Mesenteric fat pad (tissue), 1 donor: ENCODE measurements at places on chromosomes 1 and 21. TPM values are rescaled to one million over a fixed set of nuclear protein-coding genes. Genes with fewer than 3 reads are reported as not detected.

GRCh38 chr21:41726058-41726558, 40.7 kb downstream of the RIPK4 start:
- no peak for DNase-seq

- DNase-seq, result no peak
Measured at GRCh38 chr1:64112281-64112680, 91.1 kb upstream of the UBE2U start.

DNA sequence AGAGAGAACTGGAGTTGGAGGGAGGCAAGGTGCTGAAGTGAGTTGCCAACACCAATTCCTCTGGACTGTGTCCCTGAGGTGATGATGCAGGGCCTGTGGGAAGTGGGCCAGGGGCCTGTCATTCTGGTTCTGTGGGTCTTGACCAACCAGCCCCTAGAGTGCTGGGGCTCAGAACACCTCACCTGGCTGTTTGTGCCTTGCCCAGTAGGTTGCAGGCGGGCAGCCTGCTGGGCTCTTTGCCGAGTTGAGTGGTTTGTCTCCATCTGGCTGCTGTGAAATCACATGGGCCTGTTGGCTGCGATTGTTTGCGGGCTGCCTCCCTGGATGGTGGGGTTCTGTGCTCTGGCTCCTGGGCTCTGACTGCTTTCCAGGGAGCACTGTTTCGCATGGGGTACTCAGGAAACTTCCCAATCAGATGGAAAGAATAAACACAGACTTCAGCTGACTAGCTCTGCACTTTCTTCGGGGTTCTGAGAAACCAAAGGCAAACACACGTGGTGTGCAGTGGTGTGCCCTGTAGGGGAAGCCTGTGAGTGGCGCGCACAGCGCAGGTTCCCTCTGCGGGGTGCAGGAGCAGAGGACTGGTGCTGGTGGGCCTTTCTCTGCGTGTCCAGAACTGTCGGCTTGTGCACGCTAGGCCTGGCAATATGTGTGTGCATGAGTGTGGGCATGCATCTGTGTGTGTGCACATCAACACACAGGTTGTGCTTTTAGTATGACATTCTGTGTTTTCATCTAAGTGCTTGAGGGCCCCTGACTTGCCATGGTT, 95.1 kb downstream of the RHOU start:
- no peak for DNase-seq

GRCh38 chr1:167706363-167706762, 15.4 kb upstream of the MPZL1 start:
- no peak for DNase-seq

GRCh38 chr1:155123801-155124200, 3.9 kb upstream of the EFNA1 start:
- no peak for DNase-seq

CFAP141 gene
- total RNA-seq, result not detected

ATAD3C gene
- 0.51 TPM for total RNA-seq

ALG6 gene
- 8.4 TPM for total RNA-seq

DNA sequence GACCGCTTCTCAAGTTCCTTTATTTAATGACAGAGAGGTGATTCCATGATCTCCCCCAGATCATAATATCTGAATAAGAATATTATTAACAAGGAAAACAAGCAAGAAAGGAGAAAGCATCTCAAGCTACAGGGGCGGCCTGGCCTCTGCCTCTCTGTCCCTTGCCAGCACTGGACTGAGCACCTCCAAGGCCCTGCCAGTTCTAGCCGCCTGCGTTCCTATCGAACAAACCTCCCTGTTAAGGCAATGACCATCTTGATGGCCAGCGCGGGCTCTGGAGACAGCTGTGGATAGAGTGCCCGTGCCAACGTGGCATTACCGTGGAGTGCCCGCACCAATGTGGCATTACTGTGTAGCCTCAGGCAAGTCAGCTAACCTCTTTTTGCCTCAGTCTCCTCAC, 84.8 kb downstream of the NPHP4 start:
- DNase-seq, result no peak

GRCh38 chr1:156393095-156393494, 24.1 kb downstream of the RHBG start:
- no peak for DNase-seq

DNA sequence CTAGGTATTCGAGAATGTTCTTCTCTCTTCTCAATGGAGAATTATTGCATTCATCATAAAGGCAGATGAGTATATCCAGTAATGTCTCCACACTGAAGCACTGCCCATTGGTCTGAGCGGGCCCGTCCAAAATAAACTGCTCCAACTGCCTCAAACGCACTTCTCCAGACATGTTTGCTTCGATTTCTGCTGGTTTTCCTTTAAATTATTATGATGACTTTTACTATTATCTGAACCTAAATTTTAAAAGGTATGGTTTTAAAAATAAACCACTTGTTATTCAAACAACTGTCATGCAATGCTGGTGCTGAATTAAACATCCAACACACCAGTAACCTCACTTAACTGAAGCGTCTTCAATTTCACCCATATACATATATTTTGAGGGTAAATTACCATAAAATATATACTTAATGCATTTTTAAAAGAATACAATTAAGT, 1.3 kb downstream of the CDC42BPA start:
- DNase-seq, result no peak

DNA sequence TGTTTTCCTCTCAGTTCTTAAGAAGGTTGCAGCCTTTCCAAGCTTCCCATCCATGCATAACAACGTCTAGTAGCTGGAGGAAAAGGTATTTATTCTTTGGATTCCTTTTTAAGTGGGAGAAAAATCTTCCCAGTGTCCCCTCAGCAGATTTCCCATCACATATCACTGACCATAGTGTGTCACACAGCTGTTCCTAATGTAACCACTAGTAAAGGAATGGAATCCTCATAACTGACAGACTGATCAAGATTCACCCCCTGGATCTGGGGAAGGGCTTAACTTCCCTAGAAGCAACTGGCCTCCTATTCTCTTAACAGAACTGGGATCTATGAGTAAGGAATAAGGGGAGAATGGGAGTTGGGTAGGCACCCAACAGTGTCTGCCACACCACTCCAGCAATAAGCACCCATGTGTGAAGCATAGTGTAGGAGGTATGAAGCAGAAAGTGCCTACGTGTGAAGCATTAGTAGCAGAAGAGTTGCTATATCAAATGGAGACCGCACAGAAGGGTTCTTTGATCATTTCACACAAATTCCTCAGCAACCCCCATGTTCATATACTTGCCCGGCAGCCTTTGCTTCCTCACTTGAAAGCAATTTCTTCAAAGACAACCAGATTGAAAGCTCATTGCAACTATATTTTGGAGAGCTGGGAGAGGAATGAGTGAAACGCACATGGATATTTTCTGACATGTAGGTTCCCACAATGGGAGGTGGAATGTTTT, 28.2 kb upstream of the DNAH14 start:
- DNase-seq, result no peak

DNA sequence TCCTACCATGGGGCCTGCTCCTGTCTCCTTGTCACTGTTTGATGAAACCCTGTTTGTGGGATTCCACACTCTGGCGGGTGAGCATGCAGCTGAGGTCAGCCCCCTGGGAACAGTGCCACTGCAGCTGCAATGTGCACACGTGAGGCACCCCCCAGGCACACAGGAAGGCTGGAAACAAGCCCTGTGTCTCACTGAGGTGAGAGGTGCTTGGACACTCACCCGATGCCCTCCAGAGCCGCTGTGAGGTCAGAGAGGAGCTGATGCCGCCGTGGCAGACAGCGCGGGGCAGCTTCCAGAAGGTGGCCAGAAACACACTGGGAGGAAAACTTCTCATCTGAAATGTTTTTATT, 49.7 kb downstream of the SLX9 start:
- DNase-seq, result no peak

FCRL5 gene
- 0.13 TPM for total RNA-seq

DNA sequence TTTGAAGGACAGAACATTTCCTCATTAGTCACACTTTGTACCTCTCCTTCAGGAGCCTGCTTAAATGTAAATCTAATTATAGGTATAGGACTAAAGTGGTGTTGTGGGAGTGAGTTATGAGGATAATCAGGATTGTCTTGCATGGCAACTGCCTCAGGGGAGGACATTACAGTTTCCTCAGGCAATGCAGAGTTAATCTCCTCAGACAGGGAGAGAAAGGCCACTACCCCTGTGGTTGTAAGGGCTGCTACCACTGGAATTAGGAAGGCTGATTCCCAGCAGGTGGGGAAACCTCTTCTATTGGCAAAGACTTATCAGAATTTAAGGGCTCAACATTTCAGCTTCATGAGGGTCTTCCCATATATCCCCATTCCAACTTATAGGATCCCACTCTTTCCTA, 286.8 kb upstream of the PBX1 start:
- DNase-seq, result no peak

DNA sequence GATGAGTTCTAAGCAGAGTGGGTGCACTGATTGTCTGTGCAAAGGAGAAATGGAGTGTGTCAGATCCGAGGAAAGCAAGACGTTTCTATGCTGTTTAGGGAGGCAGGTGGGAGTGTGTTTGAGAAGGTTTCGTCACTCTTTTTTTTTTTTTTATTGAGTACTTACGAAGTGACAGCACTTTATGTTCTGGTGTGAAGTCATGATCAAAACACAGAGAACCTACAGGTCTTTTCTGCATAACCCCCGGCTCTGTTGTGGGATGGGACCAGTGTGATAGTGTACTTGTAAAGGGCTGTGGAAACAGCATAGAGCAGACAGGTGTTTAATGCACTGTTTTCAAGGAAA, 26.7 kb downstream of the MIA3 start:
- no peak for DNase-seq
